Sciatic nerve (tissue), 2 donors: ENCODE measurements at places on chromosomes 3 and 15. TPM values are rescaled to one million over a fixed set of nuclear protein-coding genes. Genes with fewer than 3 reads are reported as not detected.

The RPL35A gene
- 724 TPM for total RNA-seq

The CMTM7 gene
- total RNA-seq, result 19.5 TPM

The CCNB2 gene
- total RNA-seq, result 0.80 TPM

DNA sequence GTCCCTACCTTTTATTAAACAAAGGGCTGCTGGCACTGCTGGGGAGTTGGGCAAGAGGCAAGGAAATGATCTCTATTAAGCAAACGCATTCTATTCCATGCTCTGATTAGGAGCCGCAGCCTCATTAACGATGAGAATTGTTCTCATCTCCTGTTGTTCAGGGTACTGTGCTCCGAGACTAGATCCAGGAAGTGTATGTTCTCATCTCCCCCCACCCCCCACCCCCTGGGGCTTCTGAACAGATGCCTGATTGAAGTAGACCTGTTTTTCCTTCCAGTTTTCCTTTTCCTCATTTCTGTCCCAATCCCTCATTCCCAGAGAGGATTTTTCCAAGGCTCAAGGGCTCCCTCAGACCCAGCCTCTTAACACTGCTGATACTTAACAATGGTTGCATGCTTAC lies 81.6 kb upstream of the FEZF2 start:
- no peak for DNase-seq

The KNG1 gene
- not detected for total RNA-seq

- no peak for DNase-seq
Observed at GRCh38 chr15:63462088-63462487, 42.3 kb upstream of the USP3 start.

GRCh38 chr3:41208507-41209220 lies 9.4 kb downstream of the CTNNB1 start:
- no peak for DNase-seq

- no peak for DNase-seq
Observed at GRCh38 chr3:45064512-45065372, 38.6 kb downstream of the CLEC3B start.
